ENCODE measurements at places on chromosomes 1 and 21.

GRCh38 chr1:111624382-111624781, 4.8 kb downstream of the RAP1A start:
- no peak for DNase-seq

DNA sequence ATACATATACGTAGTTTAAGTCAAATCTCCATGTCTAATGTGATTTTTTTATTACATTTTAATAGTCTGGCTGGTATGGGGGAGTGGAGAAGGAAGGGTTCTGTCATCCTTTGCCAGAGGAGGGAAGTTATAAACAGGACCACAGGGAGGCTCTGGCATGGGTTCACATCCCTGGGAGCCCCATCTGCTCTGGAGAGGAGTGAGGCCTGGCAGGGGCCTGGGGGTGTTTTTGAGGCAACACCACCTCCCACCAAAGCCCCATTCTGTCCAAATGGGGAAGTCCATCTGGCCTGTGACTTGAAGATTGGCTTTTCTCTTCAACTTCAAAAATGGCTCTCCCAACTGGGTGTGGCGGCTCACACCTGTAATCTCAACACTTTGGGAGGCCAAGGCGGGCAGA, 15.8 kb downstream of the DISP3 start:
- DNase-seq, result no peak

DNA sequence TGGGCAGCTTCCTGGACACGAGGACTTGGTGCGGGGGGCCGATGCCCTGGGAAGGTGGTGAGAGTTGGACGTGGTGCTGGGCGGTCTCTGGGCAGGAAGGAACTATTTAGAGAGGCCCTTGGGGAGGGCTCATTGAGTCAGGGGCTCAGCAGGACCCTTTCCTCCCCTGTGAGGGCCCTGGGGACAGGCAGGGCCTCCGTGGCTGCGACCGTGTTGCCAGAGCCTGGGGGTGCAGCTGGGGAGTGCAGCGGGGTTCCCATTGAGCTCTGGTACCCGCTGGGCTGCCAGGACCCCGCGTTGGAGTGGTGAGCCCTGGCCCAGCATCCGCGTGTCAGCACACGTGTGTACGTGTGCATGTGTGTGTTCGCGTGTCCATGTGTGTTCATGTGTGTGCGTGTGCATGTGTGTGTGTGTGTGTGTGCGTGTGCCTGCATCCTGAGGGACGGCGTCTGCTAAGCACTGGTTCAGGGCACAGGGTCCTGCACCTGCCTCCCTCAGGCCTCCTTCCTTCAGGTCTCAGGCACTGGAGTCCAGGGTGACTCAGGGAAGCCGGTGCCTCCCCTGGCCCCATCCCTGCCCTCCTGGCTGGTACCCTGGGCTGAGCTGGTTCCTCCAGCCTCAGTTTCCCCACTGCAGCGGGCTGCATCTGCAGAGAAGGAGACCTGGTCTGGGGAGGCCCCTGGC, 10.7 kb downstream of the RNF223 start:
- no peak for DNase-seq

- no peak for DNase-seq
Measured at GRCh38 chr21:19048098-19048672, 644.6 kb upstream of the TMPRSS15 start.

DNA sequence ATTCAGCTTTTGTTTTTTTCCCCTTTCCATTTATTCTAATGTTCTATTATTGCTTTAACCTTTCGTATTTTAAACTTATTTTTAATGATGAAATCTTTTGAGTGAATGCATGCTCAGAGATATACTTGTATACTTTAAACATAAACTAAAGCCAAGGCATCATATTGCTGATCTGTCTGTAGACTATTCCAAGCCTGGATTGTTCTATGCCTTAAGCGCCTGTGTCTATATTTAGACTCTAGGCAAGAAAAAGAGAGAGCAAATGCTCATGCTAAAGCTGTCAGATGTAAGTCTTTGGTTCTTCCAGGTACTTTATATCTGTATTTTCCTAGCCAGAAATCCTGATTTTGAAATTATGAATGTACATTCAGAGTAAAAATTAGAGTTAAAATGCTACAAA, 14.4 kb downstream of the SH3GLB1 start:
- DNase-seq, result no peak

DNA sequence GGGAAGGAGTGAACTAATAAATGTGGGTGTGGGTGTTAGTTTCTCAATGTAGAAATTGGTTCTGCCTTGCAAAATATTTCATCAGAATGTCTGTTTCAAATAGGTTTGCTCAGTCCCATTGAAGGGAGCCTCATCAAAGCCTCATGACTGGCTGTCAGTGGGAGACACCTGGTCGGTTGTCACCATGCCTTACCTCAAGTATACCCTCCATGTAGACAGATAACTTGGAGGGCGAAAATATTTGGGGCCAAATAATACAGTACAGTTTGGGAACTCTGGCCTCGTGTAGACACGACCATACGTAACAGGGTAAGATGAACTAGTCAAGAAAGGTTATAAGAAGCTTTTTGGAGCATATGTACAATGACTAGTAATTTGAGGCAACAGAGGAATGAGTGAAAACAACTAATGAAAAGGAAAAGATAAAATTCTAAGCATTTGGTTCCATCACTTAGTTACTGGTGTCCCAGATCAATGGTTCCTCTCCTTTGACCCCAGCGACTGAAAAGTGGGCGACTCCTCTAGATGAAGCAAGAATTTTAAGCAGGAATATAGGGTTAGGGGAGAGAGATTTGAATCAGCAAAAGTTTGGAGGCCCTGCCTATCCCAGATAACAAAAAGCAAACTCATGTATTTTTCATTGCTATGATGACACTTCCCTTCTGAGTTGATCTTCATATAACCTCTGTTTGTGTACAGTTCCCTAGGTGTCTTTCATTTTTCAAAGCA, 163.9 kb downstream of the LRRC40 start:
- DNase-seq, result no peak

GRCh38 chr1:229756666-229757065, 130.6 kb downstream of the URB2 start:
- peak; percentile 5 for DNase-seq

DNA sequence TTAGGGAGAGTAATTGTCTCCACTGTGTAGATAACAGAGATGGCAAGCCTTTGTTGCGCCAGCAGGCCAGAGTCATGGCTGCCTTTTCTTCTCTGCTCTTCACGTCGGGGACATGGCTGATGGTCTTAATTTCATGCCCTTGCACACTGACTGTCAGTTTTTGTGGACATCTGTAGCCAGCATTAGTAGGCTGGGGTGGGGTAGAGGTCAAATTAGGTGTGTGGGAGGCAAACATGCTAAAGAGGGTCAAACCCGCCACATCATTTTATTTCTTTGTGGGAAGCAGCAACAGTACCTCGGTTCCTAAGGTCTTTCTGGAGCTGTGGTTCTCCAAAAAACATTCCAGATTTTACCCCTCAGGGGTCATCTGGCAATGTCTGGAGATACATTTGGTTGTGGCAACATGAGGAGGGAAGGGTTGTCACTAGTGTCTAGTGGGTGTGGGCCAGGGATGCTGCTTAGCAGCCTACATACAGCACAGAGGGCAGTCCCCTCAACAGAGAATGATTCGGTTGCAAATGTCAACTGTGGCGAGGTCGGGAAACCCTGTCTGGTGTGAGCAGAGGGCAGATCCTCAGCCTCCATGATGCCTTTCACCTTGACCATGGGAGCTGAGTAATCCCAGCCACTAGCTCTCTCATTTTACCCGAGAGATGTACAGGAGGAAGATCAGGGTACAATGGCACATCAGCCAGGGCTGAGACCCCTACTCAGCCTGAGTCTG, 14.7 kb downstream of the RUNX1 start:
- no peak for DNase-seq

GRCh38 chr1:219931033-219931432, 2.7 kb upstream of the SLC30A10 start:
- no peak for DNase-seq

GRCh38 chr1:167518331-167518700, at the start of gene CD247:
CD247 (minus strand) TSS chr1:167518529; CDS start chr1:167518465, 64 bp downstream.
- no peak for DNase-seq

DNA sequence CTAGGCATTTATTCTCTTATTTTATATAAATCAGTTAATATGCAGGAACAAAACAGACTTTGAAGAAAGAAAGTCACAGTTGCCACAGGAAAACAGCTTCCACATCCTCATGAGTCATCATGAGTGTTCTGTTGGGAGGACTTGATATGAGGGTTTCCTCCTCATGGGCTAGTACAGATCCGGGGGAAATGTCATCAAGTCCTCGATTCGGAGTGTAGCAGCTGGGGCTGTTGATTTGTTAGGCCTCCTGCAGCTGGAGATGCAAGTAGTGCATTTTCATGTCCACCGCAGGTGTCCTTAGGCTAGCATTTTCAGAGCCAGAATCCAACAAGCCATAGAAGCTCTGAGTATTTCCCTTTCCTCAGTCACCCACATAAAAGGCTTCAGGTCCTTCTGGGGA, 36.7 kb downstream of the ADAM30 start:
- peak; percentile 10 for DNase-seq

DNA sequence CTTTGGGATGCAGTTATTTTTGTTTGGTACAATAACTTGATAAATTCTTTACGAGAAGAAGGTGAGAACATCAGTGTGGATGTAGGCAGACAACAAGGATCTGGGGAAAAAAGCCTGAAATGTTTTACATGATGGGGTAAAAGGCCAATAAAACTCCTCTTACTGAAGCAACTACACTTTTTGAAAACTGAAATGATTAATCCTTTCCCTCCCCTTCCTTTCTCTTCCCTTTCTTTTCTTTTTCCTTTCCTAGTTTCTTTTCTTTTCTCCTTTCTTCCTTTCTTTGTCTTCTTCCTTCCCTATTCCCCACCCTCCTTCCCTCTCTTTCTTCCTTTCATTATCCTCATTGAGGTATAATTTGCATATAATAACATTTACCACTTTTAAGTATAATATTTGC, 24.6 kb downstream of the F5 start:
- no peak for DNase-seq

DNA sequence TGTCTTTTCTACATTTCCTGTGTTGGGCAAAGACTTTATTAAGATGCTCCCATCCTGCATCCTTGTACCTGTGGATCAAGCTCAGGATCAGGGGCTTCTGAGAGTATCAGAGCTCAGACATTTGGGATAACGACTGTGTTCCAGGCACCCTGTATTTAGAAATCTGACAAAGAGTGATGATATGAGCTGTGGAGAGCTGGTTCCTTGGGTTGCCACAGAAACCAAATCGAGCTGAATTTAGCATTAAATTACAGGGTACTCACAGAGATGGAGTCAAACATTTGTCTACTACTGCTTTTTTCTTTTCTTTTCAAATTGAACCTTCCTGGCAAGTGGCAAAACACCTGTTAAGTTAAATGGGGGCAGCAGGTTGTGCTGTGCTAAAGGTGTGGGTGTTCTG, 110.6 kb downstream of the XCL2 start:
- no peak for DNase-seq

GRCh38 chr1:67894981-67895735, 61.9 kb upstream of the GNG12 start:
- DNase-seq, result no peak

DNA sequence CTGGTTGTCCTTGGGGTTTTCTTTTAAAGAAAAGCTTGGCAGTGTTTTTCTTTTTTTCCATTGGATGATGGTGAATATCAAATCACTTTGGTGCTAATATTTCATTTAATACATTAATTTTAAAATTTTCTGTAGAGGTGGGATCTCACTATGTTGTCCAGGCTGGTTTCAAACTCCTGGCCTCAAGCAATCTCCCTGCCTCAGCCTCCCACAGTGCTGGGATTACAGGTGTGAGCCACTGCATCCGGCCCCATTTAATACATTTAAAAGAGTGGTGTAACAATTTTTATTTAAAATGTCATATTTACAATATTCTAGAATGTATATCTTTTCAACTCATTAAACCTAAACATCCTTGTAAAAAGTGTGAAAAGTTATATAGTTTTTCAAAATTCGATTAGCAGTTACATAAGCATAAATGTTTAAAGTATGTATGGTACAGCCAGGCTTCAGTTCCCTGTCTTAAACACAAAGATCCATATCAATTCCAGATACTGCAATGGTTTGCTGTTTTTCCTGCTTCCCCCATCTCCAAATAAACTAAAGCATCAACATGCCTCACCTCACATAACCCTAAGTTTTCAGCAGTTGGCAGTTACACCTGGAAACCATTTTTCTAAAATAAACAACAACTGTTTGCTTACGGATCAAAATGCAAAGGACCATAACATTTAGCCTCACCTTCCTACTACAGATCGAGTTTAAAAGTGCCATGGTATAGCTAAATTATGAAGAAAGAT, 8.9 kb upstream of the LGALS8 start:
- DNase-seq, result no peak

DNA sequence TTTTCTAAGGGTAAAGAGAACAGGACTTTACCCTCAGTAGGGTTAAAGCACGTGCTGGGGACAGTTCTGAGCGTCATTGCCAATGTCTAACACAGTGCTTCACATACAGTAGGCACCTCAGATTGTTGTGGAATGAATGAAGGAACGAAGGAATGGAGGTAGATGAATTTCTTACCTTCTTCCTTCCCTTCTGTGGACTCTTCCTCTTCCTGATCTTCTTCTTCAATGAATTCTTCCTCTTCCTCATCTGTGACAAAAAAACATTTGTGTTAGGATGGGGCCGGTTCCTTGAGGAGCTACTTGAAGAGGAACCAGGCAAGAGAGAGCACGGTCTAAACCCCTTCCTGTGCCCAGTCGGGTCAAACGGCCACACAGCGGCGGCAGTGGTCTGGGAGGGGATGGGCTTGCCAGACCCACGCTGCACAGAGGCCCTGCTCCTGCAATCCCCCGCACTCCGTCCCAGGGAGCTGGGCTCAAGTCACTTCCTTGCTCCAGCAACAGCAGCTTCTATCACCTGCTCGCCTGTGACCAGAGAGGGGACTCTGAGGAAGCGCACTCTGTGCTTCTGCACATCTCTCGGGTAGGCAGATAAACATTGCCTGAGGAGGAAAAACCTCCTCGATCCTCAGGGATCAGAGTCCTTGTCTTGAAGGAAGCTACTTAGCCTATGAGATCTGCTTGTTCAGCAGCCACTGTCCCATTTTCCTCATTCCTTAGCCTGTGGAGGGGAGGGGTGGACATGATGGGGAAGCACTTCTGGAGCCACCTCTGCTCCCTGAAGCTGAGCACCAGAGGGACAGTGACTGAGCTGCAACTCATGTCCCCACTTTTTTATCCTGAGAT, 8.0 kb upstream of the SLC30A2 start:
- DNase-seq, result no peak

DNA sequence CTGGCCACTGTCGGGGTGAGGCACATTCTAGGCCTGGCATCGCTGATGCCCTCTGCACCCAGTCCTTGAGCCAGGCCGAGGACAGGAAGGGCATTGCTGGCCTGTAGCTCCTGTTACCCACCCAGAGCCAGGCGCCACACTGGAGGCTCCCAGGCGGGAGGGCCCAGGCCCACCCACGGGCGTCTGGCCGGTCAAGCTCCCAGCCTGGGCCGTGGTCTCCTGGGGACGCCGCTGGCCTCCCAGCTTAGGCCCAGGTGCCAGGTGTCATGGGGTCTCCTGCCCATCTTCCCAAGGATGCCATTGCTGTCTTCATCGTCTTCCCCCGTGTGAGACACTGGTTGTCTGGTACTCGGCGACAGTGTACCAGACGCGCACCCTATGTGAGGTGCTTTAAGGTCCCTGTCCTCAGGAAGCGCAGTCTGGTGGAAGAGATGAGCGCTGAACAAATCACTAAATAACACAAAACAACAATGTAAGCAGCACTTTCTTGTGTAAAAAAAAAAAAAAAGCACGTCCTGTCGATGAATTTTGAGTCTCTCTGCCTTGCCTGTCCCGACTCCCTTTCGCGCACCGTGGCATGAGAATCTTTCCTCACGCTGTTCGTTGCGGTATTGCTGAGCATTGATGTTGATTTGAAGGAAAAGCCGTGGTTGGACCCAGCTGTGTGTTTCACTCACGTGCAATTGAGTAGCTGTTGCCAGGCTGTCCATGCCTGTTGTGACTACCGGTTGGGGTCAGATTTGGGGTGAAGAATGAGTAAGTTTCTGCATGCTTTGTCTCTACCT, 27.0 kb upstream of the TRAPPC10 start:
- no peak for DNase-seq

- no peak for DNase-seq
Measured at GRCh38 chr1:24955779-24956365, 25.8 kb upstream of the RUNX3 start.
